ENCODE measurements at places on chromosomes 11 and 22.
A peak's percentile ranks its signal among the peaks of the same experiment; 100 is the strongest.

- no peak for DNase-seq
Observed at GRCh38 chr11:111114091-111114490, 131.4 kb upstream of the POU2AF2 start.

GRCh38 chr11:30125456-30125855, 105.4 kb upstream of the FSHB start:
- DNase-seq = no peak

DNA sequence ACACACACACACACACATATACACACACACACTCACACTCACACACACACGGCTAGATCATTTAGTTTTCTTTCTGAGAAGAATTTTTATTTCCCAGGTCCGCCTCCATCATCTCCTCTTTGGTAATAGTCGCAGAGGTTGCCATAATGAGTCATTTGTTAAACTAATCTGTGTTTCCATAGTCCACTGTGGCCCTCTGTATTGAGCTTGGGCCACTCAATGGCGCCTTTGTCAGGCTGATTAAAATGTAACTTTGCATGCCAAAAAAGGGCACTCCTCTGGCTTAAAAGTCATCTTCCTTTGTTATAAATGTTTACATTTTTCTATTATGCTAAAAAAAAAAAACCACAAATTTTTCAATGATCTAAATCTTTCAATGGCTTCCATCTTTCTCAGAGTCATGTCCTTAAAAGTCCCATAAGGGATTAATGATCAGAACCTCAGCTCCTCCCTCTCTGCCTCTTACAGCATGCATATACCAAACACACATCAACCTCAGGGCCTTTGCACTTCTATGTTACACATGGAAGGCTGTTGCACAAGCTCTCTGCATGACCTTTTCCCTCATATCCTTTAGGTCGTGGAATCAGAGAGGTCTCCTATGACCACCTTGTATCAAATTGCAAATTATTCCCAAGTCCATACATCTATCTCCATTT, 35.3 kb downstream of the EHF start:
- peak; percentile 21 for DNase-seq

- no peak for DNase-seq
Observed at GRCh38 chr11:66346476-66347424, 679 bp downstream of the B4GAT1 start.

- no peak for DNase-seq
Observed at GRCh38 chr11:6755303-6755952, 16.3 kb downstream of the OR2AG2 start.

DNA sequence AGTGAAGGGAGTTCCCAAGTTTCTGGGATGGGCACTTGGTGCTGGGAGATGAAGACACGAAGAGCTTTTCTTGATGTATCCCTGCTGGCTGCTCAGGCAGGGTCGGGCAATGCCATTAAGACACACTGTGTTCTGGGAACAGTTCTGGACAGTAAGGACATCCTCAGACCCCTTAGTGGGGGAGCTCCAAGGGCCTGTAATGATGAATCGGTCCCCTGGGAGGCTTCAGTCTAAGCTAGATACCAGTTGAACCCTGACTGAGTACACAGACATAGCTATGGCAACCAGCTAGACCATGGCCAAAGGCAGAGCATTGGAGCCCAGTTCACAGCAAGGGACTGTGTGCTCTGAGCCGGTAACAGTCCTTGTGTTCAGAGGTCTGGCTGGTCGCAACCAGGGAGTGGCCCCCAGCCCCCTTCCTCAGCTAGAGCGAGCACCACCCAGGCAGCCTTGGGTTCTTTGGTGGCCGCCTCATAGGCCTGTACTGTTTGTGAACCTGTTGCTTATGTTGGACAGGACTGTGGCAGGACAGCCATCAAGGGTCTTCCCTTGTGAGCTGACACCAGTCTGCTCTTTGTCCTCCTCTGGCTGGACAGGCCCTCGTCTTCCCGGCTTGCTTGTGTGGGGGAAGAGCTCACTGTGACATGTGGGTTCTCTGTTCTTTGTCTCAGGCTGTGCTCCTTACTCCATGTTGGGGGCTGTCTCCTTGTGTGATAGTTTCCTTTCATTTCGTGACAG, 25.0 kb downstream of the MED15 start:
- no peak for DNase-seq

DNA sequence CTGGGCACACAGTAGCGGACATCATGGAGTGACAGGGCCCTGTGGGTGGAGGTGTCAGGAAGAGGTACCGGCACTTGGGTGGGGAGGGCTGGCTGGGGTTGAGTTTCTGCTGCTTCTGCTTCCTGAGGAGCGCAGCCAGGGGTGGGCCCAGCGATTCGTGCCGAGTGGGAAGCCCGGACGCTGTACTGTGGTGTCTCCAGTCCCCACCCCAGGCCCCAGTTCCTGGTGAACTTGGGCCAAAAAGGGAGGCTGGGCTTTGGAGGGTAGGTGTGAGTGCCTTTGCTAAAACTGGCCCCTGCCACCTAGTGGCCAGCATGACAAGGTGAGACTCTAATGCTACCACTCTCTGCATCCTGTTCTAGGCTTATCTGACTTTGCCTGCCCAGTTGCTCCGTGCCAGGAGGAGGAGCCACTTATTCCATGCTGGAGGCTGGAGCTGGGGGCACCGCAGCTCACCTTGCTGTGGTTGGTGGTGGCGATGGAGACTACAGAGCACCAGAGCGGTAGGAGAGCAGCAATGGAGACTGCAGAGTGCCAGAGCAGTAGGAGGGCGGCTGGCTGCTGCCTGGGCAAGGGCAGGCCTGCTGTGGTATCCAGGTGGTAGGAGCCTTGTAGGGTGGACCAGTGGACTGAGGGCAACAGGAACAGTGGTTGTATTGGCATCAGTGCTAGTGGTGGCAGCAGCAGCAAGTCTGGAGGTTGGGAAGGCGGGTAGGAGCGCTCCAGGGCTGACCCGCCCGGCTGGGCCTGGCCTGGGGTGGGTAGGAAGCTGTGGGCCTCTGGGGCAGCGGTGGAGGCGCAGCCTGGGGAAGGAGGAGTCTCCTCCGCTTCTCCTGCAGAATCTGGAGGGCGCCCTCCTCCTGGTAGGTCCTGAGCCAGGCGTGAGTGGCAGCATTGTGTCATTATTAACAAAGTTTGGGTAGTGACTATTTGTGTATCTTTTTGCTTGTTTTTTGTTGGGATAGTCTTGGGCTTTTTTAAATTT, 2.2 kb upstream of the RFPL2 start:
- peak; percentile 65 for DNase-seq

GRCh38 chr11:109140857-109141515, 281.0 kb upstream of the C11orf87 start:
- DNase-seq = no peak

DNA sequence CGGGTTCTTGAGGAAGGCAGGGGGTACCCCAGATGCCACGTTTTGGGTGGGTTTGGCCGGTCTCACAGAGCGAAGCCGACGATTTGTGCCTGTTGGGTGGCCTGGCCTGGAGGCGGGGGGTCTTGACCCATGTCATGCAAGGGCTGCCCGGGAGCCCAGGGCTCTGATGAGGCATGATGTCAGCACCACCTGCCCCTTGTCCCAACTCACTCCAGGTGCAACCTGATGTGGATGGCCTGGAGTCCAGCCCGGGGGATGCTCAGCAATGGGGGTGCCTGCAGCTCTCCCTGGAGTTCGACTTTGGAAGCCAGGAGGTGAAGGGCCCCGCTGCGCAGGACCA, 851 bp downstream of the SYT8 start:
- DNase-seq = no peak

- DNase-seq = peak; percentile 75
Observed at GRCh38 chr22:31561238-31561887, 65.0 kb downstream of the SFI1 start.

DNA sequence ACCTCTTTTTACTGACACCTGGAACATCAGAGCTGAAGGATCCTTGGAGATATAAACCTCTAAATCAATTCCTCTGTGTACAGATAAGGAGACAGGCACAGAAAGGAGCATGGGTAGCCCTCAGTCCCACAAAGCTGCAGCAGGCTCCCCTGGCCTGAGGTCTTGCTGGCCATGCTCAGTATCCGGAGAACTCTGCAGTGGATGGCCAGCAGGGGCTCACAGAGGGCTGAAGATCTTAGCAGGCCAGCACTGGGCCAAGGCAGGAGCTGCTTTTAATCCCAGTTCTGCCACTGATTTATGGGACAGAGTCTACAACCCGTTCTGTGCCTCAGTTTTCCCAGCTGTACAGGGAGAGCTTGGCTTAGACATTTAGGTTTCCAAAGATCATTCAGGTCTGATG, 52.6 kb upstream of the LRRC32 start:
- DNase-seq = no peak

GRCh38 chr11:43197379-43197778, 114.4 kb upstream of the API5 start:
- DNase-seq = no peak

- DNase-seq = peak; percentile 28
Observed at GRCh38 chr11:46667043-46667481, 33.4 kb downstream of the ARHGAP1 start.

DNA sequence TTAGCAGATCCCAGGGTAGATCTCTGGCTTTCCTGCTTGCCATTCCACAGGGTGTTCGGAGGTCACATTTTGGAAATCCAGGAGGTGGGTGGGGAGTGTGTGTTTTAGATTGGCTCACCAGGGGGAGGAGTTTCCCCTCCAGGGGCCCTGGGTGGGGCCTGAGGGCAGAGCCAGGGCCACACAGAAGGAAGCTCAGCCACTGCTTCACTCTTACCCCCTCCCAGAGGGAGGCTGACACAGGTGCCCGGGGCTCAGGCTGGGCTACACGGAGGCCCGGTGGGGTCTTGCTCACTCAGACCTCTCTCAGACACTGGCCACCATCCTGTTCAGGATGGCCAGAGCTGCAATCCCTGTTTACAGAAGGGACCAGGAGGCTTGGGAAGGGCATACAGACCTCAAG, 2.5 kb downstream of the WNT7B start:
- no peak for DNase-seq

DNA sequence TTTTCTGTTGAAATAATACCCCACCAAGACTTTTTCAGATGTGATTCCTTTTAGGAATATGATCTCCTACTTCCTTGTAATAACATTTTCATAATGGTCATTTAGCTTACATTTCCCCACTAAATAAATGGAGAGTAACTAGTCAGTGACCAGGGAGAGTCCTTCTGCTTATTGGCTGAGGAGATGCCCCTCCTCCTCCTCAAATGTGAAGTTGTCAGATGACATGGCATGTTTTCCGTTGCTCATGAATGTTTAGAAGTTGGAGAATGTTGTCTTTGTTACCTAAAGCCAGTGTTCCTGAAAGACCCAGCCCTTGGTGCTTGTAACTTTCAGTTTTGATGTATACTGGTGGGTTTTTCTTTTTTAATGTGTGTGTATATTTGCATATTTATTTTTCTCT, 38.2 kb downstream of the CSRP3 start:
- no peak for DNase-seq

GRCh38 chr11:123178186-123178585, 16.9 kb downstream of the CLMP start:
- DNase-seq = no peak

GRCh38 chr22:28950617-28951411, 67.4 kb downstream of the ZNRF3 start:
- no peak for DNase-seq

- DNase-seq = no peak
Observed at GRCh38 chr11:120130176-120130980, 7.5 kb downstream of the TRIM29 start.

- no peak for DNase-seq
Observed at GRCh38 chr11:67632175-67632981, 2.6 kb upstream of the NUDT8 start.

DNA sequence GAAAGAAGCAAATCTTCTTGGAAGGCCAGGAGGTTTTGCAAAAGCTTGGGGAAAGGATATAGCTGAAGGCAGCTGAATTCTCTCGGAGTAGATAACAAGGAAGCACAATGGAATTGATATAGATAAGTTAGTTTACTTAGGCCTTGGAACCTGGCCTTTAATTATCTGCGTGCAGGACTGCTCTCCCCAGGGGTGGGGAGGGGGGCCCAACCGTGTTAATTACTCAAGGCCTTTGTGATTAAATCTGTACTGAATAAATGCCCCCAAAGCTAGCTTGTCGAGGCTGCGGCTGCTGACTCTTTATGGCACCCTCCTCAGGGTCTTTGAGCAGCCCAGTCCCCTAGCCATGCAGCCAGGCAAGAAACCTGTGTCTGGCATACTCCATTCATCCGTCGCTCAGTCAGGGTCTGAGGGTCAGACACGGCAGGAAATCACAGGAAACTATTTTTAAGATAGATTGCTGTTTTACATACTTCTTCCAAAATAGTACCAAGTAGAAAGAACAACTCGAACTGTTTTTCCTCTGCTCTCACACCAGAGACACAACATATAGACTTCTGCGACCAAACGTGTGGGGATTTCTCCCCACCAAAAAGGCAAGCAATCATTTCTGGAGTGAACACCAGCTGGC, 36.5 kb downstream of the MS4A2 start:
- no peak for DNase-seq

DNA sequence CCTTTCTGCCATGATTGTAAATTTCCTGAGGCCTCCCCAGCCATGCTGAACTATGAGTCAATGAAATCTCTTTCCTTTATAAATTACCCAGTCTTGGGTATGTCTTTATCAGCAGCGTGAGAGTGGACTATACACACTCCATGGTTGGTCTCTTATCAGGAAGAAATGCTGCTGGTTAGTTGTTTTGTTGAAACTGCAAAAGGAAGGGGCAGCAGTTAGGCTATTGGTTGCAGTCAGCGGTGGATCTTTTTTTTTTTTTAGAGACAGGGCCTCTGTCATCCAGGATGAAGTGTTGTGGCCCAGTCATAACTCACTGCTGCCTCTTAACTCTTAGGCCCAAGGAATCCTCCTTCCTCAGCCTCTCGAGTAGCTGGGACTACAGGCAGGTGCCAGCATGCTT, 51.7 kb downstream of the HSD17B12 start:
- no peak for DNase-seq

DNA sequence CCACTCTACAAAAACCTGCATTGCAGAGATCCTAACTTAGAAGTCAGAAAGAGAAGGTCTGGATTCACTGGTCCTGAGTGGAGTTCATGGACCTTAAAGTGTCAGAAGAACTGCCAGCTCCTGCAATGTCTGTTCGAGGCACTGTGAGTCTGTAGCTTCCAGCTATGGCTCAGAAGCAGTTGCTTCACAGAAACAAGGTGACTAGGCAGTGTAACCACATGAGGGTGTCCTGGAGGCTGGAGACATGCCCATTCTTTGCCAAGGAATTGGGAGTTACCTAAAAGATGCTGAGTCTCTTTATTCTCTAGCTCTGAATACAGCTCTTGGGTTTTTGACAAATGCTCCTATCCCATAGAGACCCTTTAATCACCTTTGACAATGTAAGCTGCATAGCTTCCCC, 130.5 kb downstream of the SPON1 start:
- no peak for DNase-seq

GRCh38 chr11:73465871-73466270, 89.7 kb downstream of the RELT start:
- DNase-seq = no peak

- DNase-seq = no peak
Observed at GRCh38 chr11:127592371-127592770, 591.8 kb upstream of the KIRREL3 start.

GRCh38 chr11:66470015-66470414, 3.3 kb downstream of the PELI3 start:
- no peak for DNase-seq
